ENCODE measurements at places on chromosomes 4 and X. TPM values are rescaled to one million over a fixed set of nuclear protein-coding genes. Genes with fewer than 3 reads are reported as not detected.

NUDT10 gene
- total RNA-seq: 2.5 TPM

PNCK gene
- 1.6 TPM for total RNA-seq

SOX3 gene
- total RNA-seq: not detected

PRICKLE3 gene
- 9.9 TPM for total RNA-seq

EBP gene
- 16.9 TPM for total RNA-seq

UGT2A1 gene
- total RNA-seq: not detected

TXLNG gene
- 17.3 TPM for total RNA-seq

GPR34 gene
- 10.3 TPM for total RNA-seq

GABRG1 gene
- 1.4 TPM for total RNA-seq

ZNF595 gene
- 28.1 TPM for total RNA-seq

GLUD2 gene
- total RNA-seq: 7.2 TPM

GAGE12F gene
- total RNA-seq: not detected

PNMA5 gene
- not detected for total RNA-seq

MAGEA1 gene
- not detected for total RNA-seq

UPF3B gene
- 11.0 TPM for total RNA-seq

TBC1D8B gene
- total RNA-seq: 12.2 TPM

WAS gene
- 14.4 TPM for total RNA-seq

EVC2 gene
- total RNA-seq: 12.5 TPM

Measured in sciatic nerve (tissue), 2 donors.